Muscle of arm (tissue), 14 donors: ENCODE measurements at places on chromosomes 4 and X.

- no peak for DNase-seq
Measured at GRCh38 chr4:41095192-41095872, 119.0 kb downstream of the APBB2 start.

DNA sequence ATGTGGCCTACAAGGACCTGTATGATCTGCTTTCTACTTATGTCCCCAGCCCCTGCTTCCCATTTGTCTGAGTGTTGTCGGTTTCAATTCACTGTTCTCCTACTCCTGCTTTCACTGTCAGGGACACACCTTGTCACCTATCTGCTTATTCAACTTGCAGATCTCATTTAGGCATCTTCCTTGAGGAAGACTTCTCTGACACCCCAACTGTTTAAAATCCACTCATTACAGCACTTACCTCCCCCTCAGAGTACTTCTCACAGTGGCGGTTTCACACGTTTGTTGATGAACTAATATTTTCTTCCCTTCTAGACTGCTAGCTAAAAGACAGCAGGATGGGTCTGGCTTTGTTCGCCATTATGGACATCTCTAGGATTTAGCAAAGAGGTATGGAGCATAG lies 279.9 kb upstream of the TET2 start:
- DNase-seq: no peak

- no peak for DNase-seq
Measured at GRCh38 chrX:6374556-6374955, 145.9 kb upstream of the NLGN4X start.

DNA sequence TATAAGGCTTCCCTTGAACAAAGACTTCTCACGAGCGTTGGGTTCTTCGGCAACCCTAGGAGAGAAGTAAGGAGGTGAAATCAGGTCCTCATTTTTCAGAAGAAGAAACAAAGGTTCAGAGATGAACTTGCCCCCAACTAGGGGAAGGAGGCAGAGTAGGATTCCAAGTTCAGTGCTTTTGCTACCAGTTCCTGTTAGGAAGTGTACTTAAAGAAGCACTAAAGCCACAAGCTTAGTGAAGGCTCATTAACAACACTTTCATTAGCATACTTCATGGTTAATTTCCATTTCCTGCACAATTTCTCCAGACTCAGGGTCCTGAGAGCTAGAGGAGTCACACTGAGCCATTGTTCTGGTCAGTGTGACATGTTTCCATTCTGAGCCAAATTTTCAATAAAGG lies 52.1 kb downstream of the VSIG4 start:
- no peak for DNase-seq

GRCh38 chr4:152424977-152425376 lies 110.9 kb downstream of the FBXW7 start:
- DNase-seq: no peak

DNA sequence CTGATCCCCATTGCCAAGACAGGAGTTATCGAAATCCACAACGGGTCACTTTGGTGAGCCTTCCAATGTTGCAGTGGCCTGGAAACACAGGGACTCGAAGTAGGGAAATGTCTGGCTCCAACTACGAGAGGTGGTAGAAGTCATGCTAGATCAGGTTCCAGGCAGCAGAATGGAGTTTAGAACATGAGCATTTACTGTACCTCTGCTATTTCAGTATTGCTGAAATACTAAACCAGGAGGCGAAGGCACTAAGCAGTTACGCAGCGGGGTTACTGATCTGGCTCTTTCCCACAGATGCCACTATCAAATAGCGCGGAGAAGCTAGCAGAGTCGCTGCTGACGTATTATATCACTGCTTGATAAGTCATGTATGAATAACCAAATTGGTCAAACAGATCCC lies 56.3 kb downstream of the PTCHD1 start:
- DNase-seq: no peak

DNA sequence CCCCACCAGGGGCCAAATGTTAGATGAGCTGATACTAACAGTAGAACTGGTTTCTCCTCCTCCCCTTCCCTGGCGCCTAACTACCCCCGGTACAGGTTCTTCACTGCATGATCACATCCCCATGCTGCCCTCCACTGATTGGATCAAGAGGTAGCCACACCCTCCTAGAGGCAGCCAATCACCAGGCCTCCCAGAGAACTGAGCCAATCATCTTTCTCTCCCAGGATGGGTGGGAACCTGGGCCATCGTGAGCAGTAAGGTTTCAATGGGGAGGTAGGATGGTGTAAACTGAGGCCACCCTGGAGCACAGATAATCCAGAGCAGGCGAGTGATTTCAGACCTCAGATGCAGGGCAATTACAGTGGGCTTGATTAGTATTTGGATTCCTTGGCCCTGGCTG lies 64.2 kb downstream of the PPP2R2C start:
- no peak for DNase-seq

GRCh38 chr4:130099105-130099504 lies 1003.2 kb downstream of the C4orf33 start:
- peak; percentile 39 for DNase-seq

DNA sequence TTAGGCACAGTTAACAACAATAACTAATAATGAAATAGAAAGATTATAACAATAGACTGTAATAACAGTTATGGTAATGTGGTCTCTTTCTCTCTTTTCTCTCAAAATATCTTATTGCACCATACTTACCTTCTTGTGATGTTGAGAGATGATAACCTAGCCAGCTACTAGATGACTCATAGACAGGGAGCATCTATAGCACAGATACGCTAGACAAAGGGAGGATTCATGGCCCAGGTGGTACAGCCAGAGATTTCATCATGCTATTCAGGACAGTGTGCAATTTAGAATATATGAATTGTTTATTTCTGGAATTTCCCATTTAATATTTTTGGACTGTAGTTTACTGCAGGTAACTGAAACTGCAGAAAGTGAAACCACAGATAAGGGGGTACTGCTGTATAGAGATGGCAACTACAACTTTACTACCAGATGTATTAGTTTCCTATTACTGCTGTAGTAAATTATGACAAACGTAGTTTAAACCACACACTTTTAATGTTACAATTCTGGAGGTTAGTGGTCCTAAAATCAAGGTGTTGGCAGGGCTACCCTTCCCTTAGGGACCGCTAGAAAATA lies 41.8 kb upstream of the MAGED1 start:
- no peak for DNase-seq

- no peak for DNase-seq
Measured at GRCh38 chr4:179196511-179196910, 1754.3 kb upstream of the AGA start.

GRCh38 chrX:39012621-39013111 lies 211.4 kb downstream of the MID1IP1 start:
- DNase-seq: no peak

DNA sequence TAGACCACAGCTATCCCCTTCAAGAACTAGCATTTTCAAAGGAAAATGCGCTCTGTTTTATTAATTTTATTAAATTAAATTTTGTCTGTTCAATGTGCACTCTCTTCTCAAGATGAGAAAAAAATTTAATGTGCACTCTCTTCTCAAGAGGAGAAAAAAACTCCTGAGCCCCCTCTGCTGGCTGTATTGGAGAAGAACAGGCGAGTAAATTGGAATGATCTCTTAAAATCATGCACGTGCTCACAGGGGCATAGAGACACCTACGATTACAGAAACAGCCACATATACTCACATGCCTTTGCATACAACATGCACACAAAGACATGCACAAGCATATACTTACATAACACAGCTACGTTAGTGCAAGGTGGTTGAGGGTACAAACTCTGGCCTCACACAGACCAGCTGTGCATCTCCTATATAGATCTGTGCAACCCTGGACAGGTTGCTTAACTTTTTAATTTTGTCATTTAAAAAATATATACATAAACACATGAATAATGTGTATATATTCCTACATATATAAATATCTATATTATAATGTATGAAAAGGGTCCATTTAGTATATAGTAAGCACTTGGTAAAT lies 176.2 kb upstream of the CXorf66 start:
- peak; percentile 23 for DNase-seq

DNA sequence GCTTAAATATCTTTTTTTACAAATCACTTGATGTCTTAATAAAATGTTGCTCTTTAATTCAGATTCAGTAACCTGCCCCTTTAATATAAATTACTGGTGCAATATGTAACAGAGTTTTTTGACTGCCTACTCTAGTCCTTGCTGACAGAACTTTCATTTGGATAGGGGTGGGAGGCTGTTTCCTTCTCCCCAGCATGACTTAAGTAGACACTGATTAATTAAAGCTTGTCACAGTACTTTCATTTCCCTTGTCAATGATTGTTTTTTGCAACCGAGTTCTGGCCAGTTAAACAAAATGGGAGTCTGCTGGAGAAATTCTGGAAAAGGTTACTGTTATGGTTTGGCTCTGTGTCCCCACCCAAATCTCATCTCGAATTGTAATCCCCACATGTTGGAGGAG lies 37.3 kb upstream of the BBS12 start:
- no peak for DNase-seq

- no peak for DNase-seq
Measured at GRCh38 chr4:66045913-66046312, 375.6 kb upstream of the EPHA5 start.

- no peak for DNase-seq
Measured at GRCh38 chrX:63526863-63527262, 175.7 kb upstream of the SPIN4 start.

DNA sequence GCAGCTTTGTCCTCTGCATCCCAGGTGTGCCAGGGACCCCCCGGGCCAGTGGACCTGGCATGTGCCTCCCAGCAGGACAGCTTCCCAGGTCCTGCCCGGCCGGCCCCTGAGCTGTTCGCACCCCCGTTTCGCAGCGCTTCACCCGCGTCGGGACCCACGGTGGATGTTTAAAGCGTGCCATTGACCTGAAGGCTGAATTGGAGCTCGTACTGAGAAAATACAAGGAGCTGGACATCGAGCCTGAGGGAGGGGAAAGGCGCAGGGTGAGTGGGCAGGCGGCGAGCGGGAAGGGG lies 7.9 kb downstream of the UVSSA start:
- DNase-seq: no peak

DNA sequence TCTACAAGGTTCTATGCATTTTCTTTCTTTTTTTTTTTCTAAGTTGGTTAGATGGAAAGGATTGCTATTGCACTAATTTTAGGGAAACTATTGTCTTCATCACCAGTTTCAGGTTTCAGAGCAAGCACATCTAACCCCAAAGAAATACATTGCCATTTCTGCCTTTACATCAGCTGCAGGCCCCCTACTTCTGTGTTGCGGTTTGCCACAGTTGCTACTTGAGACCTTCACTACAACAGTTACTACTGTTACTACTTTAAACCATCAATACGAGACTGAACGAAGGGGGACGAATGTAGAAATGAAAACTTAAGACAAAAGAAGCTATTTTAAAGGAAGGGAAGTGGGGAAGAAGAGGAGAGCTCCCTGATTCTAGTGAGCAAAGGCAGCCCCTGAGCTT lies 256.7 kb upstream of the LCORL start:
- no peak for DNase-seq

DNA sequence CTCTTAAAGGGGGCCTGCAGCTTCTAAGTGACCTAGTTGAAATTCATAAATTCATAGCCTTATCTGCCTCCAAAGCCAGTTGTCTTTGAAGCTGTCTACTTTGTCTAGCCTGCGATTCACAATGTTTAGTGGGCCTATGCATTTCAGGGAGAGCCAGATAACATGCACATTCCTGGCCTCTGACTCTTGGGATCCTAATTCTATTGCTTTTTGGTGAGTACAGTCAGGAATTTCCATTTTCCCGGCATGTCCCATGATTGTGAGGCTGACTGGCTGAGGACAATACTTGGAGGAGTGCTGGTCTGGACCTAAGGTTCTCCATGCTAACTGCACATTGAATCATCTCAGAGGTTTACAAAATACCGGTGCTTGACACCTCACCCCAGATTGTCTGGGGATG lies 155.0 kb downstream of the MSL3 start:
- no peak for DNase-seq

DNA sequence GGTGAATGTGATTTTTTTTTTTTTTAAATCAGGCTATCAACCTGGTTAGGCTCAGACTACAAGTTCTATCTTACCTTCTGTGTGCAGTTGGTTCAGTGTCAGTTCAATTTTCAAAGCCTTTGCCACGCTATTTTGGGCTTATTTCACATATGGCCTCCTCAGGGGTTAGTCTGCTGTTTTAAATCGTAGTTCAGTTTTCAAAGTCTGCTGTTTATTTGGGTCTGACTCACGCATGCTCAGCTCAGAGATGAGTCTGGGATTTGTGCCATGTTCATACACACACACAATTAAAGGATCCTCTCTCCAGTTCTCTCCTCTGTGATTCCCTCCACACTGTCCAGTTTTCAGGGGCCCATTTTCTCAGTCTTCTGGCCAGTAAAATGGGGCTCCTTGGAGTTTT lies 32.3 kb upstream of the ZFX start:
- DNase-seq: peak; percentile 87

- DNase-seq: no peak
Measured at GRCh38 chr4:137226221-137226620, 306.1 kb downstream of the PCDH18 start.

GRCh38 chr4:40520533-40520932 lies 109.1 kb downstream of the RBM47 start:
- DNase-seq: no peak

GRCh38 chr4:25058796-25059195 lies 28.1 kb upstream of the LGI2 start:
- DNase-seq: no peak

DNA sequence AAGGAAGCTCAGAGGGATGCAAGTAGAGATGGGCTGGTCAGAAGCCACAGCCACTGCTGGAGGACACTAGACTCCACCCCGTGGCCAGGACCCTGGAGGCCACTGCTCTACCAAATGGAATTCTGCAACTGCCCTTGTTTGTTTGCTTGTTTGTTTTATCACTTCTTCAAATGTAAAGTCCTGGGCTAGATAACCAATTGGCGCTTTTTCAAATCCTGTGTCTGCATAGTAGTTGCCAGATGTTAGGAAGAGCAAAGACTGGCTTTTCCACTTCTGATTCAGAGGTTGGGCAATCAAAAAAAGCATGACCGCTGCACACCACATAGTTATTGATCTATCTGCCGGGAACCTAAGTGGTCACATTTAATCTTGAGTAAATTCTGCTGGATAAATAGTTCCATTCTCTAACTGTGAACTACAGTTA lies 255.2 kb upstream of the SFRP2 start:
- DNase-seq: no peak
